Muscle of back (tissue), 13 donors: ENCODE measurements at places on chromosomes 6 and 20. TPM values are rescaled to one million over a fixed set of nuclear protein-coding genes. Genes with fewer than 3 reads are reported as not detected.

GRCh38 chr6:47180633-47181032, 129.1 kb downstream of the TNFRSF21 start:
- no peak for DNase-seq

DNA sequence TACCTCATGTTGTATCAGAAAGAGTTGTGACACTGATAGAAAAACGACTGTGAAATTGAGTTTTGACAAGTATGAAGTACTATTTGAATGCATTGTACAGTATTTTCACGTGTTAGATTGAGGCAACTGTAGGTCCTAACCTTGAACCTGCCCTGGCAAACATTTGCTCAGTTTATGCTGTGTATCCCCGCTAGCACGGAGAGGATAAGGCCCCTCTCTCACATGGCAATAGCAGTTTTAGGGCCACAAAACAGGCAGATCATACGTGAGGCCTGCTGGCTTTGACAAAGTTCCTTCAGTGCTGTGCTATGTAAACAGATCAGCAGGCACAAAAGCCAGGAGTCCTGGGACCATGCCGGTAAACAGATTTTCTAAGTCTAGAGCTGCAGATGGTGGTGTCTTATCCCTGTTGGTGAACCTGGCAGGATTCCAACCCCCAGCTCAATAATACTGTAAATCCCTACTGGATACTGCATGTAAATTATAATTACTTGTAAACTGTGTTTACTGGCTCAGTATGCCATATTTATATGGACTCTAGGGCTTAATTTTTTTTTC, 23.8 kb upstream of the FAM217A start:
- DNase-seq, result no peak

DNA sequence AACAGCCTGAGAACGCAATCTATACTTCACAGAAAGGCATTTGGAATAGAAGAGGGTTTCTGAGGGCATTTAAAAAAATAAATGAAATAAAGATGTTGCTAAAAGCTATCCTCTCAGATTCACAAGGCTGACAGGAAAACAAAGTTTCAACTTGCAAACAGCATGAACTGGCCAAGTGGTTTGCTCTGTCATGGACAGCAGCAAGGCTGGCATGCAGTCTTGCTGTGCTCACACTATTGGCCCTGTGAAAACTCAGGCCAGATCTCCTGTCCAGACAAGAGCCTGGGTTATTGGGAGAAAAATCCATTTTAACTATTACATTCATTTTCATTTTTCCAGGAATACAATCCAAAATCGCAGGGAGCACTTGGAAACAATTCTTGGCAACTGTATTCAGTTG, 506.2 kb upstream of the SLC35B3 start:
- DNase-seq, result no peak

DNA sequence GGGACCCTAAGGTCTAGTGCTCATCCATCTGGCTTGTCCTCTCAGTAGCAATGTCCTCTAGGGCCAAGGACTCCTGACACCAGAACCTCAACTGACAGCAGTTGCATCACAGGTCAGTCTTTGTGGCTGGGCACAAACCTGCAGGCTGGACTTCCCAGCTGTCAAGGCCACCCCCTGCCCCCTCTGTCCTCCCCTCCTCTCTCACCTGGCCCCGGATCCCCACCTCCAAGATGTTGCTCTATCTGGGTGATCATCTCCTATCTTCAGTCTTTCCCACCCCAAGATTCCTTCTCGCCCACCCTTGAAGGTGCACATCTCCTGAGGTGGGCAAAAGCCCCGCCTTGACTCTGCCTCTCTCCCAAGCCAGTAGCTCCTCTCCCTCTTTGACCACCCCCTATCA, 131.8 kb upstream of the SRSF6 start:
- DNase-seq, result no peak

DNA sequence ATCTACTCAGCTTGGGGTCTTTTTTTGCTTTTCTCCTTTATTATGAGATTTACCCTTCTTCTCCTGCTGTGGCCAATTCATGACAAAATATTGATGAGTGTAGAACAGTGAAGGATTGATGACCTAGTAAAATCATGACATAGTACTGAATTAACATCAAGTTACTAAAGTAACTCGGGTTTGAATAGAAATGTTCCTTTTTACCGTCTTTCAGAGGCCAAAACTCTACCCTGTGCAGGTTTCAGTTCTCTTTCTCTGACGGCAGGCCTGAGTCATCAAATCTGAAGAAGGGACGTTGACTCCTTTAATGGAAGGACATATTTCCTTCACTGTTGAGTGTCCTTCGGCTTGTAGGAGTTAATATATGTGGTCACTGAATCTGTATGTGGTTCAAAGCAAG, 80.7 kb downstream of the RREB1 start:
- DNase-seq, result no peak

GRCh38 chr6:107290491-107290890, 168.9 kb downstream of the PDSS2 start:
- peak; percentile 8 for DNase-seq

DNA sequence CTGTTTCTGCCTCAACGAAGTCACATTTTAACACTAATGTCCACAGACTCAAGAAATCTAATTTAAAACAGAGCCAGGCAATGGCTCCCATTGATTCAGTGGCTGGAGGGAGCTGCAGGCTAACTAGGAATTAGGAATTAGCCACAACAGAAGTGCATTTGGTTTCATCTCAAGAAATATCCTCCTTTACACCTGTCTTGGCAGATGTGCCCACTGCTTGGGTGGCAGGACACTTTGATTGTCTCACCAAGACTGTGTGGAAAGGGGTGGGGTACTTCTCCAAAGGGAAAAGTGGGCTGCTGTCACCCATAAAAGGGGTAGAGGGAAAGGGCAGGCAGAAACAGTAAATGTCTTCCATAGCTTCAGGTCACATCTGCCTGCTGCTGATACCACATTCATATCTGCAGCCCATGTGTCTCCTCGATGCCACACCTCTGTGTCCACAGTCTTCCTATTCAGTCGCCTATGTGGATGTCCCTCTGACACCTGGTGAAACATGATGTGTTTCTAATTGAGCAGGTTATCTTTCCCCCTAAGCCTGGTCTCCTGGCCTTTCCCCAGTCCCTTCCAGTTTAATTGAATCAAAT, 10.9 kb upstream of the OSER1 start:
- DNase-seq, result no peak

GRCh38 chr6:40256831-40257230, 322.6 kb upstream of the MOCS1 start:
- DNase-seq, result no peak

DNA sequence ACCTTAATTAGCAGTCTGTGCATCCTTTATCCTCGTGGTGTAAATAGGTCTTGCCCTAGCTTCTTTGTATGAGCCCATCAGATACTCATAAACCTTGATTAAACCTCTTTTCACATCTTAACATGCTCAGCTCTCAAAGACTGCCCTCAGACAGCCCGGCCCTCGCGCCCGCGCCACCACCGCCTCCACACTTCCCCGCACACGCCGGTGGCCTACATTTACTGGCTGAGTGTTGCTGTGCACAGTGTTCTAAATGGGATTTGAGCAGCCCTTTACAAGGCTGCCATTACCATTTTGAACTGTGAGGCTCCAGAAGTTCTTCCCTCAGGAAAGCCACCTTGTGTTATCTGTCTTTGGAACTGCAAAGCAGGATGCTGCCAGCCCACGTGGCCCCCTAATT, 63.0 kb upstream of the INSM1 start:
- DNase-seq, result no peak

DNA sequence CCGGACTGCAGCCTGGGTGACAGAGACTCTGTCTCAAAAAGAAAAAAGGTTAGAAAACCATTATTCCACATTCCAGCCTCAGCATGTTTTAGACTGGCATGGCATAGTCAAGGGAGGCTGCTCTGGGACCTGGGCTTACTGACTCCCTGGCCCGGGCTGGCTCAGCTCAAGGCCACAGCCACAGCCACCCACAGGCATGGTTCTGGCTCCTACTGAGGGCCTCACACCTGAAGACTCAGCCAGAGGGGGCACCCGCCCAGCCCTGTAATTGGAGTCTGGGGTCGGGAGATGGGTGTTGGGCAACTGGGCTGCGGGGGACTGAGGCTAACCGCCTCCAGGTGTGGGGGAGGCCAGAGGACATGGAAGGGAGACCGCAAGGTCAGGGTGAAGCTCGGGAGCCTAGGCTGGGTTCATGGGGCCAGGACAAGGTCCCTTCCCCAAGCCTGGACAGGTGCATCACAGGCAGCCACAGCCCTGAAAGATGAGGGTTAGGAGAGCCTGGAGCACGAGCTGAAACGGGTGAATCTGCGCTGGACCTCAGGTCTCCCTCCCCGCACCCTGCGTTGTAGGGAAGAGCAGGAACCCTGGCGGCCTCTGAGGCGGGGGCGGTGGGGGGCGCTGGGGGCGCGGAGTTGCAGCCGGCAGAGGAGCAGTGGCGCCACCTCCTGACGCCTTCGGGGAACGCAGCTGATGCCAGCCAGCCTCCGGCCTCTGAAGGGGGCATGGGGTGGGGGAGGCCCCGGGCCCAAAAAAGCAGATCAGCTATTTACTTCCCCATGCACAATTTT, 67.7 kb upstream of the SRSF6 start:
- no peak for DNase-seq

DNA sequence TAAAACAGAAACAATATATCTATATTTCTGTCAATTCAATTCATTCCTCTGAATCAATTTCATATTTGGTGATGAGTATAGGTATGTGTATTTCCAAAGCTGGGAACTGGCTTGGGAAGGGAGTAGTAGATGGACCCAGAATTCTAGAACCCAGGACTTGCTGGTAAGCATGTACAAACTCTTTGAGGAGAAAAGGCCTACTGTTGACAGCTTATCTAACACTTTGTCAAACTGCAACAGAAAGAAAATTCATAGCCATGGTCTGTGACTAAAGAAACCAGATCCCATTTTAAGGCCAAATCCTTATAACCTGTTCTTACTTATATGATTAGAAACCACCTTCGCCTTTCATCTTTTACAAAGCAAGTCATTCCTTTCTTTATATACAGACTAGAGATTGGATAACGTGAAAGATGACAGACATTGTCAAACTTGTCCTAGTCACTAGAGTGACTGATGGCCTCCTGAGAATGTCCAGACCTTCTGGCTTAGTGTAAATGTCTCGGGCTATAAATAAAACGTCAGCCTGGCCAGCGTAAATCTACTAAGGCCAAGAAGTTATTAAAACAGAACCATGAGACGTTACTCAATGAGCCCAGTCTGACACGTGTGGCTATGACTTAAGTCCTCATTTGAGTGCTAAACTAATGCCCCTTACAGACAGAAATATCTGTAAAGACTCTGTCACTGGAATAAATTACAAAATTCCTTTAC, 152.3 kb downstream of the ALDH8A1 start:
- no peak for DNase-seq

- no peak for DNase-seq
These were observed 4.5 kb downstream of the RPS21 start for GRCh38 chr20:62391165-62392076.

- DNase-seq, result no peak
These were observed 16.3 kb upstream of the FOXC1 start for GRCh38 chr6:1593286-1593957.

GRCh38 chr6:1315560-1316386, 3.9 kb downstream of the FOXQ1 start:
- no peak for DNase-seq

Gene PMEPA1
- polyA plus RNA-seq, result 23.0 TPM

Gene PRDM13
- polyA plus RNA-seq, result 0.05 TPM

Gene PPP1R16B
- polyA plus RNA-seq, result 6.0 TPM

Gene FAM217A
- polyA plus RNA-seq, result 0.70 TPM

Gene PCSK2
- polyA plus RNA-seq, result 0.65 TPM

Gene NEU1
- 15.3 TPM for polyA plus RNA-seq
